ENCODE measurements at places on chromosomes 7 and 10.
A peak's percentile ranks its signal among the peaks of the same experiment; 100 is the strongest.

- peak; percentile 81 for DNase-seq
These were observed 9.5 kb downstream of the ANKRD1 start for GRCh38 chr10:90911133-90912051.

- no peak for DNase-seq
These were observed 15.3 kb upstream of the UTF1 start for GRCh38 chr10:133214468-133215410.

DNA sequence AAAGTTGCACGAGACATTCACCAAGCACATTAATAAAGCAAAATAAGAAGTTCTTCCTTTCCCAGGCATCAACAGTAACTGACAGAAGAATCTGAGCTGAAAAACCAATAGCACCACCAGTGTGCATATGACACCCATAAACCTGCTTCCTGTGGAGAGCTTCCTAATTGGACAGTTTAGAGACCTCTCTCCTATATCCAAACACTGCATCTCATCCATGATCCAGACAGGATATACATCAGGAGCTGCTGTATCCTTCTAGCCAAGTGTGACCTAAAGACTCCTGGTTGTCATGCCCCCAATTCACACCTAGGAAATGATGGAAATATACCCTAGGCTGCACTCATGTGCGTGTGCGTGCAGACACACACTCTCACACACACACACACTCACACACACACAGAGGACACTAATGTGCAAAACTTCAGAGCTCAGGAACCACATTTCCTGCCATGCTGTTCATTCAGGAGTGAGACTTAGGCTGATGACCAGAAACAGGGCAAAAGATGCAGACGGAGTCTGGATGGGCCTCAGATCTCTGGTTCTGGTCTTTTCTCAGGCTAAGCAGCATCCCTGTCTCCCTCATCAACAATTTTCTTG is 58.0 kb downstream of the MAP3K8 start:
- no peak for DNase-seq

- DNase-seq = peak; percentile 41
These were observed 376.6 kb downstream of the SORCS3 start for GRCh38 chr10:105017691-105018090.

DNA sequence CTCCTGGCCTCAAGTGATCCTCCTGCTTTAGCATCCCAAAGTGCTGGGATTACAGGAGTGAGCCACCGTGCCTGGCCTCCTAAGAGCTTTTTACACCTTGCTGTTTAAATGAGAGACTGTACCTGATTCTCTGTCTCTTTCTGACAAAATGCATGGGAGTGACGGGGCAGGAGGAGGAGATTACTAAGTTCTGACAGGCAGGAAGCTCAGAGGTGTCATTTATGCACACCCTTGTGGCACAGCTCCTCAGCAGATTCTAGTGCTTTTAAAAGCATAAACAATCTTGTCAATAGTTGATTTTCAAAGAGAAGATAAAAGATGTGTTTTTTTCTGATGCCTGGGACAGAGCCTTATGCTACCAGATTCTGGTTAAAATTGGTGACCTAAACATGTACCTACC is 39.7 kb upstream of the STEAP4 start:
- DNase-seq = no peak

GRCh38 chr7:151782598-151783448 is 94.1 kb downstream of the PRKAG2 start:
- peak; percentile 50 for DNase-seq

DNA sequence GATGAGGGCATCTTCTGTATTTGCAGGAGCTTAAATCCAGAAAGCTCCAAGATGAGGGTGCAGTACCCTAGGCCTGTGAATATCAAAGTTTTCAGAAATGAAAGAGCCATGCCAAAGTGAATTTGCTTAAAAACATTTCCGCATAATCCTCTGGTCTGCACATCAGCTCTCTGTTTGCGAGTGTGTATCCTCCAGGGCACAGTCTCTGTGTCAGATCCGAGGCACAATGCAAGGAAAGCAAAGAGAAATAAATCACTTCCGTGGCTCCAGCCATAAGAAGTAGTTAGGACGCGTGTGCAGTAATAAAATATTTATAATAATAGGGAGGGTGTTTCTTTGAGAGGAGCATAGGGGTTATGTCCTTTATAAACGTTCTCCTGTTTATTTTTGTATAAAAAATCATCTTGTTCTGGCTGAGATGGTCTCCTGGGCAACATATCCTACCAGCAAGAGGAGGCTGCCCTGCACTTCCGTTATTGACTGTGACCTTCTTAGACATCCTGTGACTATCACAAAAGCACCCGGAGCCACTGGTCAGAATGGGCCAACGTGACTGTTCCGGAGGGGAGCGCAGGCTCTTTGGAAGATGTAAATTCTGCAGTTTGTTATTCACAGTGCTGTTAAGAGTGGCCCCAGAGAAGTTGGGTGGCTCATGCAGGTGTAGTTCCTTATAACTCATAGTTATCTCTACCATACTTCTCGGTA is 667.6 kb upstream of the FOXK1 start:
- no peak for DNase-seq

DNA sequence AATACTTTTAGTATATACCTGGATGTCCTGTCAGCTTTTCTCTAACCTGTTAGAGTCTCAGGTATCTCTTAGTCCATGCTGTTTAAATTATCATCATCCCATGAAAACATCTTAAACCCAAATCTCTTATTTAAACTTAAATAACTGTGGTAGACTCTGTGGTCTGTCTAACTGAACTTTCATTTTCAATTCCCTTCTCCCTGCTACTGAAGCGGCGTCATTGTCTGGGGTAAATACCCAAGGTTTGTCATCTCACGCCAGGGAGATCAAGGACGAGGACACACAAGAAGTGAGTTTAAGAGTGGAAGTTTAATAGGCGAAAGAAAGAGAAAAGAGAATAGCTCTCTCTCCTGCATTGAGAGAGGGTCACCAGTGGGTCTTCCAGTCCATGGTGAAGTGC is 804.4 kb upstream of the CELF2 start:
- no peak for DNase-seq

GRCh38 chr10:90917238-90917967 is 3.5 kb downstream of the ANKRD1 start:
- no peak for DNase-seq

GRCh38 chr7:114715907-114716306 is 206.0 kb upstream of the MDFIC start:
- no peak for DNase-seq

GRCh38 chr10:2556883-2557282 is 510.5 kb upstream of the PFKP start:
- no peak for DNase-seq

GRCh38 chr10:102344067-102344466 is 51.4 kb upstream of the NFKB2 start:
- DNase-seq = peak; percentile 94
